Left renal cortex interstitium (tissue), 4 donors: ENCODE measurements at places on chromosomes 5 and 9. TPM values are rescaled to one million over a fixed set of nuclear protein-coding genes. Genes with fewer than 3 reads are reported as not detected.

The OR1L8 gene
- polyA plus RNA-seq: 0.22 TPM

The DYNC2I2 gene
- polyA plus RNA-seq: 75.0 TPM

The TGFBI gene
- polyA plus RNA-seq: 217 TPM

- no peak for DNase-seq
Measured at GRCh38 chr9:22045423-22045822, 36.3 kb upstream of the CDKN2B start.

DNA sequence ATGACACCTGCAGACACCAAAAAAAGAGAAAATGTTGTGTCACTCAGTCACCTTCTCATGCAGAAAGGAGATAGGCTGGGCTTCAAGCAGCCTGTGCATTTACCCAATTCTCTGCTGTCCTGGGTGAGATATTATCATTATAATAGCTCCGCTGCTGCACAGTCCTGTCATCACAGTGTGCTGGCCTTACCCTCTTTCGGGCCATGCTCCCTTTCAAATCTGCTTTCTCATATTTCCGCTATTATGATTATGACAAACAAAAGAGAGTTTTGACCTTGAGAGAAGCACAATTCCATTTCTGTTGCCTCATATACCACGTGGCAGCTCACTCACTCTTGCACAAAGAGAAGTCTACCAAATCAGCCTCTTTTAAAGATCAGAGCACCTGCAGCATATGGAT, 1350.1 kb upstream of the ACO1 start:
- DNase-seq: no peak

DNA sequence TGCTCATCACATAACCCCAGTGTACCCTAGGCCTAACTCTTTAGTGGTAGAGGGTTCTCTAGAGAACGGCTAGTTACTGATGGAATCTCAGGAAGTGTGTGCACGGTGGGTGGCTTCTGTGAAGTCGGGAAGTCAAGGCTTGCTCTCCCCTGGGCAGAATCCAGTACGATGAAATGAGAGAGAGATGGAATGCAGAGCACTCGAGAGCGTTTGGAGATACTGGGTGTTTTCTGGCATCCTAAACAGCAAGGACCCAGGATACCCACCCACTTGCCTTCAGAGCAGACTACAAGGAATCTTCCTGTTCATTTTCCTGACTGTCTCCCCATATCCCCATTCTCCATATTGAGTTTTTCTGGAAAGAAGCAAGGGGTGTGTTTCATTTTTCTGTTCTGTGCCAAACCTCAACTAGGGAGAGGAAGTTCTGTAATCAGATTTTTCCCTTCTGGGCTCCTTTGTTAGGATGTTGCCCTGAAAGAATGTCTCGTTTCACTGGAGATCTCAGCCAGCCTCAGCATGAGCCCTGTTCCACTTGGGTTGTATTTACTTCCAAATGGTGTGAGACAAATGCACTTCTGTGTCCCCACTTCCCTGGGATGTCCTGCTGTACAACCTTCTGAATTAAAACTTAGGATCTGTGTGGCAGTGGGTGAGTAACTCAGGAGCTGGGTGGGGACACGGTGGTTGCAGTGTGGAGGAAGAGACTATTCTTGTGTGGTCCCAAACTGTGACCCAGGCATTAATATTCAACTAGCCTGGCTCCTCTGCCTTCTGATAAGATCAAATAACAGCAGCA, 108.9 kb upstream of the SPRY4 start:
- no peak for DNase-seq

DNA sequence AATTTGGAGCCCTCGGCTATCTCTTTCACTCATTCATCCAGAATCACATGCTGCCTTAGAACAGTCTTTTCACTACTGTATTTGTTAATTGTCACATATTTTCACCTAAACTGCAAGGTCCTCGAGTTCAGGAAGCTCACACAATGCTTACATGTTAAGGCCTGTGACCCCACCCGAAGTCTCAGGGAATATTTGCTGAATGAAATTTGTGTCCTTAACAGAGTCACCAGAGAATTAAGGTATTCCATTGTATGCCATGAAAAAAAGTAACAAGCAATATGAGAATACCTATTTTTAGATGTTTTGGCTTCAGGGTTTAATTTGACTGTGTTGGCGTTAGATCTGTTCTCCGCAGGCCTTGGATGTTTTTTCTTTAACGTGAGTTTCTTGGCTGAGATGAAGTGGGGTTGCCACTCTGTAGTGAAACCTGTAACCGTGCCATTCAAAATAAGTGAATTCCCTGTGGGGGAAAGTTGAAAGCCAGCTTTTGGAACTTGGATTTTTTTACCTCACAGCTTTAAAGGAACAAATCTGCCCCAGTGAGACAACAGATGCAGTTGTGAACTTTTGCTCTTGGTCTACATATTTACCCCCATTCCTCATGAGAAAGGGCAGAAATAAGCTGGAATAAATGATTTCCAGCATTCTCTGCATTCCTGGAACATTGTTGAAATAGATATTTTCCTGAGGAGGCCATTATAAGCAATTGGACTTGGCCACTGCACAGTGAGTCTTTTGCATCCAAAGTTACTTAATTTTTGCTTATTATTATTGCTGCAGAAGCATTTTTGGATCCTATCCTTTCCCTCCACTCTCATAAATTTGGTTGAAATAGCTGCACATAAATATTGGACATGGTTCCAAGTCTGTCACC, 35.9 kb upstream of the FBP1 start:
- DNase-seq: no peak

- DNase-seq: no peak
Measured at GRCh38 chr9:125752070-125752628, 5.0 kb downstream of the PBX3 start.
